ENCODE measurements at places on chromosomes 16 and 17. TPM values are rescaled to one million over a fixed set of nuclear protein-coding genes. Genes with fewer than 3 reads are reported as not detected.

The PARD6A gene
- 6.3 TPM for total RNA-seq

The COX4I1 gene
- total RNA-seq, result 543 TPM

DNA sequence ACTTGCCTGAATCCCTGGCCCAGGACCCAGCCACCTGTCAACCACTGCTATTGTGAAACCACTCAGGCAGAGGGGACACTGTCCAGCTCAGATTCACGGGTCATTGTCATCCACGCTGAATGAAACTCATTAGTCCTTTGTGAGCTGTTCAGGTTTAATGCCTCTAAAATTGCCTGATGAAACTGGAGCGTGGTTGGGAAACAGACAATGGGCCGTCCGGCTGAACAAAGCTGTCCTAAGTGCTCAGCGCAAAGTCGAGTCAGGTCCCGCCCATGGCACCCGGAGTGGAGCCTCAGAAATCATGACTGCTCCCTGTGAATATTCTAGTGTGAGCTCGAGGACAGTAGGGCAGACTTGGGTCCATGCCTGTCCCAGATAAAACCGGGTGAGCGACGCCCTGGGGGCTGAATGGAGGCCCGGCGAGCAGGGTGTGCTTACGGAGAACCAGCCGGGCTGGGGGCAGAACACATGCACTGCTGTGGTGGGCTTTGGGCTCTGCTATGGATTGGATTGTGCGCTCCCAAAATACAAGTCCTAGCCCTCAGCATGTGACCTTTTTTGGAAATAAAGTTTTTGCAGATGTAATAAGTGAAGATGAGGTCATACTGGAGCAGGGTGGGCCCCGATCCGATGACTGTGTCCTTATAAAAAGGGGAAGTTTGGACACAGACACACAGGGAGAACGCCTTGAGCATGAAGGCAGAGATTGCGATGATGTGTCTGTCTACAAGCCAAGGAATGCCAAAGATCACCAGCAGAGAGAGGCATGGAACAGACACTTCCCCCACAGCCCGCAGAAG is 12.9 kb upstream of the CMIP start:
- no peak overlapping the region for H3K4me3 ChIP-seq
- H3K27me3 ChIP-seq, result no peaks in the 10 kb centered on the region
- no peaks in the 10 kb centered on the region for H3K36me3 ChIP-seq
- H3K4me1 ChIP-seq, result peaks cover 3% of the 10 kb centered on the region

DNA sequence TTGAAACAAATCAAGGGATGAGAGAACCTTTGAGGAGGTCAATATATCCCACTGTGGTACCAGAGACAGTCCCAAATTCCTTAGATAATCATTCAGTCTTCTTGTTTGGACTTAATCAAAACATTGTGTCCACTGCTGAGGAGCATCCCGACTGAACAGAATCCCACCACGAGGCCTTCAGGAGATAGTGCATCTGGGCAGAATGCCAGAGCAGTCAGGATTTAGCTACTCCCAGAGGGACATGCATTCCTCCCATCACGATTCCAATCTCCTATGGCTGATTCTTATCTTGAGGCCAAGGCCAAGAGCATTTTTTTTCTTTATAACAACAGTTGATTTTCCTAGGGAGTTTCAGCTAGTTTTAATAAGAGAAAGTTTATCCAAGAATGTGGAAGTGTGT is 87.4 kb upstream of the COX10 start:
- H3K36me3 ChIP-seq, result peaks cover 5% of the 10 kb centered on the region
- no peaks in the 10 kb centered on the region for H3K4me1 ChIP-seq
- DNase-seq, result no peak
- no peaks in the 10 kb centered on the region for H3K27me3 ChIP-seq
- H3K4me3 ChIP-seq, result no peak overlapping the region

DNA sequence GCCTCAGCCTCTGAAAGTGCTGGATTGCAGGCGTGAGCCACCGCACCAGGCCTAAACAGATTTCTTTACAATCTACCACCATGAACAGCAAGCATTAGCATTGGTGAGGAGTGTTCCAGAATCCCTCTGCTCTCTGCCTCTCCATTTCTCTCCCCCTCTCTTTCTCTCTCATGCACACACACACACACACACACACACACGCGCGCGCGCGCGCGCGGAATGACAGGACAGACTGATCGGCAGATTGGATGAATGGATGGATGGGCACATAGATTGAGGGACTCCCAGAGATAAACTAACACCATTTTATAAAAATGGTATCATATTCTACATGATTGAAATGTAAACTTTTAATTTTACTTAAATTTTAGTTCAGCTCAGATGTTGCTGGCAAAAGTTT is 3.3 kb downstream of the CARD14 start:
- no peak overlapping the region for H3K4me3 ChIP-seq
- H3K27ac ChIP-seq, result no peak overlapping the region
- H3K27me3 ChIP-seq, result no peaks in the 10 kb centered on the region
- no peaks in the 10 kb centered on the region for H3K4me1 ChIP-seq
- no peak for DNase-seq

GRCh38 chr17:57902117-57902799 is 52.4 kb upstream of the MRPS23 start:
- DNase-seq, result no peak
- H3K27me3 ChIP-seq, result no peaks in the 10 kb centered on the region
- H3K4me1 ChIP-seq, result peaks cover 5% of the 10 kb centered on the region
- no peaks in the 10 kb centered on the region for H3K36me3 ChIP-seq

DNA sequence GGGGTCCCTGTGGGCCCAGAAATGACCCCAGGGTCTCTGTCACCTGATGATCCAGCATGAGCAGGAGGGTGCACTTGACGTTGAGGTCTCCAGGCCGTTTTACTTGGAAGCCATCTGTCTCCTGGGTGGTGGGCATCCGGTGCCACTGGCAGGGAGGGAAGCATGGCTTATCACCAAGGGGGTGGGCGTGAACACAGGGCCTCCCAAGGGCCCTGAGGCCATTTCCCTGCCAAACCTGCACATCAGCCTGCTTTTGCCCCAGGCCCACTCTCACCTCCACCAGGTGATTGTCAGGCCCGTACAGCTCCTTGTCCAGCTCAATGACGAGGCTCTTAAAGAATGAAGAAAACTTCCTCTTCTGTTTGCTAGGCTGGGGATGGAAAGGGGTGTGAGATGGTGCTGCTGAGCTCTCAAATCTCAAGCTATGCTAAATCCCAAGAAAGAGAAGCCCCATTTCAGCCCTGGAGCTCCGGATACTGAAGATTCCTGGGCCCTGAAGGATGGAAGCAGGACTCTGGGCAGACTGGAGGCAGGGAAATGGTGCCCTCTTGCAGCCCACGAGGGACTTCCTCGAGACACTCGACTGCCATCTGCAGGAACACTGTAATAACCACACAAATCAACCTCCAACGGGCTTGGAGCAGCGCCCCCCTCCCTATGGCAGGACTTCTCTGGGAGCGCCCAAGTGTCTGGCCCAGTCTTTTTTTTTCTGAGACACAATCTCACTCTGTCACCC is 7.1 kb upstream of the FTSJ3 start:
- no peaks in the 10 kb centered on the region for H3K27me3 ChIP-seq
- peak overlapping the region; percentile 69 for H3K27ac ChIP-seq
- H3K4me3 ChIP-seq, result no peak overlapping the region
- peak; percentile 61 for DNase-seq
- H3K4me1 ChIP-seq, result peaks cover 47% of the 10 kb centered on the region
- H3K36me3 ChIP-seq, result peaks cover 56% of the 10 kb centered on the region

- no peak for DNase-seq
- no peaks in the 10 kb centered on the region for H3K4me1 ChIP-seq
- H3K4me3 ChIP-seq, result no peak overlapping the region
- no peak overlapping the region for H3K27ac ChIP-seq
- no peaks in the 10 kb centered on the region for H3K27me3 ChIP-seq
Observed at GRCh38 chr16:86375364-86375763, 135.0 kb upstream of the FOXF1 start.
